ENCODE measurements at places on chromosomes 1 and 21.

DNA sequence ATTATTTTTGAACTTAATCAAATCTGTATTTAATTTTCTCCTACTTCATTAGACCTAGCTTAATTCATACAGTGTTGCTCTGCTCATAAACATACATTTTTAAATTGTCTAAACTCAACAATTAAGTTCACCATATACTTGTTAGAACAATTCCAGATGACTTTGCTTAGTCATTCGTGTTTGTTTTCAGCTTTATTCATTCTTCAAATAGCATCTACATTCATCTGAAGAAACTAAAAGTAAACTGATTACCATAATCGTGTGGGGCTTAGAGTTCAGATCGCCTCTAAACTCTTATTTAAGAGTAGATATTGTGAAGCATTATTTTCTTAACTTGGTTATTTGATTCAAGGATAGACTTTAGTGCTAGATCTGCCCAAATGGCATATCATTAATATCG lies 34.4 kb downstream of the KLHL20 start:
- DNase-seq = no peak

DNA sequence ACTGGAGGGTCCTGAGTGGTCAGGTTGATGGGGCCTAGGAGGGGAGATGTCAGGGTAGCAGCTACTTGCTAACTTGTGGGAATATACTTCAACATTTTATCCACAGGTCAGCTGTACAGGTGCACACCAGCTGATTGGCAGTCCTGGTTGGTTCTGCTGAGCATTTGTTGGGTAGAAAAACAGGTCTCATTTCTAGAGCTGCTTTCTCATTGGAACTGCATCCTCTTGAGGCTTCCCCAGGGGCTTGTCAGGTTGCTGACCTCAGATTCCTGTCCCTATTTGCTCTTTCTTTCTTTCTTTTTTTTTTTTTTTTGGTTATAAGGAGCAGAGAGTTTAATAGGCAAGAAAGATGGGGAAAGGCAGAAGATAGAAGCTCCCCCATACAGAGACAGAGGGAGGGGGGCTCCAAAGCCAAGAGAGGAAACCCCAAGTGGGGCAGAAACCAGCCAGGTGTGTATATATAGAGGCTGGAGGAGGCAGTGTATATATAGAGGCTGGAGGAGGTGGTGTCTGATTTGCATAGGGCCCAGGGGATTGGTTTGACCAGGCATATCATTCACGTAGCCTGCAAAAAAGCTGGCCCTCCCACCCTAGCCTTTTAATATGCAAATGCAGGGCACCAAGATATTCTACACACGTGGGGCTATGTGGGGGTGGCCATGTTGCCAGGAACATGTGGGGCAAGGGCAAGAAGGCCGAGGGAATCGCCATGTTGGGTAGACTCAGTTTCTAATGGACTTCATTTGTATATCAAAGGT lies 57.3 kb upstream of the STUM start:
- DNase-seq = no peak

GRCh38 chr21:14259747-14260146 lies 43.8 kb downstream of the RBM11 start:
- DNase-seq = peak; percentile 31

DNA sequence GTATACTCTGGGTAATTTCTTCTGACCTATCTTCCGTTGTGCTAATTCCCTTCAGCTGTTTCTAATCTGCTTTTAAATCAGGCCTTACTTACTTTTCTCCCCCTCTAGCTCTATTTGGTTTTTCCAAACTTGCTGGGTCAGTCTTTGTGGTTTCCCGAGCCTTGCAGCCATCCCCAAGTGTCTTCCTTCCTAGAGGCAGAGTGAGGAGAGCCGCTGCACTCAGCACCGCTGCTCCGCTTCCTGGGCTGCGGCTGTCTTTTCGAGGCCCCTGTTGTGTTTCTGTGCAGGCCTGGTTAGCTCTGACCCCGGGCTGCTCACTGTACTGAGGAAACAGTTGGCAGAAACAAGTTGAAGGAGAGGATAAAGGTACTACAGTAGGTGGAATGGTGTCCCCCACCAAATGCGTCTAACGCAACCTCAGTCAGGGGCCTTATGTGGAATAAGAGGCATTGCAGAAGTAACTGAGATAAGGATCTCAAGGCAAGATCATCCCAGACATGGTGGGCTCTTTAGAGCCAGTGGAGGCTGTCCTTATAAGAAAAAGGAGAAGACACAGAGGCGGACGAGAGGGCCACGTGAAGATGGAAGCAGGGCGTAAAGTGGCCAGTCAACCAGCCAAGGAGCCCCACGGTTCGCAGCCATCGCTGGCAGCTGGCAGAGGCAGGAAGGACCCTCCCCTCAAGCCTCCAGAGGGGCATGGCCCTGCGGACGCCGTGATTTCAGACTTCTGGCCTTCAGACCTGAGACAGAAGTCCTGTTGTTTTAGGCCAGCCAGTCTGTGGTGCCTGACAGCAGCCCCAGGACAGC lies 10.5 kb downstream of the WNT9A start:
- no peak for DNase-seq

DNA sequence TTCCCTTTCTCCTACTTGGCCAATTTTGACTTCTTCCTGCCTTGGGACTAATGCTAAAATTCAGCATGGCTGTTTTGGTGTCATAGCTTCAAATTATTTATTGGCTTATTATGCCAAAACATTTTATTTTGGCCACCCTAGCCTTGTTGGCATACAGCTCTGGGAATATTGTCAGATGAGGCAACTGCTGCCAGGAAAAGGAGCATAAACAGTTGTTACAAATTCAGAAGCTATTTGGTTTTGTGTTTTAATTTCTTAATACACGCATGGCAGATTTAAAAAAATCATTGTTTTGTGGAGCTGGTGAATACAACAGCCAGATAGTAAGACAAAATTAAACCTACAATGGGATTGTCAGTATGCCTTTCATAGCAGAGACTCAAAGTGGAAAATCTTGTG lies 66.8 kb upstream of the BCL10 start:
- DNase-seq = no peak

Data from GM13977 (cell line).